Stimulated activated CD8-positive, alpha-beta memory T cell treated with anti-CD3 and anti-CD28 coated beads, Interleukin-2, amount 100 ng/mL, for 1 hour (primary cell): ENCODE measurements at places on chromosomes 1 and 21.
A peak's percentile ranks its signal among the peaks of the same experiment; 100 is the strongest.

DNA sequence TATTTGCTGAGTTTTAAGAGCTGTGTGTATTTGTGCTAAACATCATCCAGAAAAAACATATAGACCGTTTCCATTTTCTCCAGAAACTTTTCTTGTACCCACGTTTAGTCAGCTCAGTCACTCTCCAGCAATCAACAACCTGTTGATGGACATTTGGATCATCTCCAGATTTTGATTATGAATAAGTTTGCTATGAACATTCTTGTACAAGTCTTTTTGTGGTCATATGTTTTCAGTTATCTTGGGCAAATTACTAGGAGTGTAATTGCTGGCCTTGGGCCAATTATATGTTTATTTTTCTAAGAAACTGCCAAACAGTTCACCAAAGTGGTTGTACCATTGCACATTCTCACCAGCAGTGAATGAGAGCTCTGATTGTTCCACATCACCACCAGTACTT is 221.8 kb downstream of the CENPF start:
- no peak for DNase-seq

GRCh38 chr1:82015444-82015843 is 214.7 kb downstream of the ADGRL2 start:
- DNase-seq = no peak

DNA sequence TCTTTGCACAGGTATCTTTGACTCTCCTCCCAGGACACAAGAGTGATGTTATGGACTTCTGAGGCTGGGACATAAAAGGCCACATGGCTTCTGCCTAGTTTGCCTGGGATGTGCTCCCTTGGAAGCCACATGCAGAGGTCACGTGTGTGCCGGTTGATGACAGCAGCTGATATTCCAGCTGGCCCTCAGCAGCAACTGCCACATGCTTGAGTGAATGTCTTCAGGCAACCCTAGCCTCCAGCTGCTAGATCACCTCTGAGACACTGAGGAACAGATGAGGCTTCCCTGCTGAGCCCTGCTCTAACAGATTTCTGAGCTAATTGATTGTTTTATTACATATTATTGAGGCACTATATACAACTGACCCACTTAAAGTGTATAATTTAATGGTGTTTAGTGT is 11.6 kb upstream of the AKR7A3 start:
- no peak for DNase-seq

DNA sequence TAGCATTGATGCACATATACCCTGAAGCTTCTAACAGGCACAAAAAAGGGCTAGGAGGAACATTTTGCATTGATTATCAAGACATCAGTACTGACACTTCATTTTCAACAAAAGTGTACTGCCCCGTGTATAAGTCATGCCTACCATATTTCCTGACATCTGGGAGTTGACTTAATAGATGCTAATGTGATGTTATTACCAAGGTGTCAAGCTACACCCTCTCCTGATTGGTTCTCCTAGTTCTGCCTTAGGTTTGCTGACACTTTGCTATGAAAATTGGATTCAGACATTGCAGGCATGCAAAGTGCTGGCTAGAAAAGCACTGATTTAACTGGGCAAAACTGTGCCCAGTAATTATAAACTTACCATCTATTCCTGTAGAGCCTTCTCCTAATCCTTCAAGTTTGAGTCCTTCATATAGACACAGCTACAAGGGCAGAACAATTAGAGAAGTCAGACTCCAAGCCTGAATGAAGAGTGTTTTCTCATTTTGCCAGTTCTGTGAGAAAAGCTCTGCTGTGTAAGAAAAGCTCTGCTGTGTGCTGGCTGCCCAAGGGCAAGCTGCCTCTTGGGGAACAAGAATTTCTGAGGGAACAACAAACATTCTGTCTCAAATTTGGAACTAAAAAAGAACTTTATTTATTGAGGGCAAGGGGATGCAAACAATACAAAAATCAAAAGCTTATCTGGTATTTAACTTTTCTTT is 11.2 kb downstream of the S100A10 start:
- DNase-seq = no peak

DNA sequence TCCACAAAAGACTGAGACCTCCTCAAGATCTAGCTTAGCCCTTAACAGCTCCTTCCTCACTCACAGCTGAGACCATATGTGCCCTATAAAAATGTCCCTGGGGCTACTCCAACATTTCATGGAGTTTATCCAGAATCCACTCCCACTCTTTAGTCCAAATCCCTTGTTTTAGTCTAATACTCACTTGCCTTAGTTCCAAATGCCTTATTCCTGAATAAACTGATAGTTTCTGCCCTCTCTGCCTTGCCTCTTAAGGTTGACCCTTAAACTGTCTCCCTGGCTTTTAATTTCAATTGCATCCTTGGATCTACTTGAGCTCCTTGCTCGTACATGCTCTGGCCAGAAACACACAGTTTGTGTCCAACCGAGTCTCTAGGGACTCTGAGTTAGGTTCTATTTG is 47.3 kb upstream of the LYPLAL1 start:
- no peak for DNase-seq

DNA sequence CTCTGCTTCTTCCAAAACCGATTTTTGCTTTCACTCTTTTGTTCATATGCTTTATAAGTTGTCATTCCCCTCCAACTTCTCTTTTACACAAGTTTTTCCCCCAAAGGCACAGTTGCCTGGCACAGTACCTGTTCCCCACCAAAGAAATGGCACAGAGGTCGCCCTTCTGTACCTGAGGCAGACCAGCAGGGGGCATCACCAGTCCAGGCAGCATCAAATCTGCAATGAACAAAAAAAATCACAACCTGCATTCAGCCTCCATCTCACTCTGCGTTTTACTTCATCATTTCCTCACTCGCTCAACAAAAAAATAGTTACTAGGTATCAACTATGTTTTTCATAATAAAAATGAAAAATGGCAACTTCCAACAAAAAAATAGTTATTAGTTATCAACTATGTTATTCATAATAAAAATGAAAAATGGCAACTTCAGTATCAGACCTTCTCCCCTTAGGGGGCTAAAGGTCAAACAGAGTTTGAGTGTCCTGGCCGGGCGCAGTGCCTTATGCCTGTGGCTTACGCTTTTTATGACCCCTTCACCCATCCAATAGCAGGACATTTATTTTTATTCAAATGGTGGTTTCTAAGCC is 4.1 kb downstream of the EIF2D start:
- no peak for DNase-seq

- DNase-seq = no peak
These were observed 1.2 kb upstream of the MKNK1 start for GRCh38 chr1:46605232-46605631.

GRCh38 chr1:3651930-3652547 is at the start of gene TP73:
TP73 (plus strand) TSS chr1:3652516; CDS start chr1:3682366, 29,850 bp downstream.
- DNase-seq = no peak

- no peak for DNase-seq
These were observed 562.6 kb downstream of the PTPRU start for GRCh38 chr1:29798699-29799566.

- DNase-seq = no peak
These were observed 16.4 kb downstream of the EPHA2 start for GRCh38 chr1:16139473-16139962.

DNA sequence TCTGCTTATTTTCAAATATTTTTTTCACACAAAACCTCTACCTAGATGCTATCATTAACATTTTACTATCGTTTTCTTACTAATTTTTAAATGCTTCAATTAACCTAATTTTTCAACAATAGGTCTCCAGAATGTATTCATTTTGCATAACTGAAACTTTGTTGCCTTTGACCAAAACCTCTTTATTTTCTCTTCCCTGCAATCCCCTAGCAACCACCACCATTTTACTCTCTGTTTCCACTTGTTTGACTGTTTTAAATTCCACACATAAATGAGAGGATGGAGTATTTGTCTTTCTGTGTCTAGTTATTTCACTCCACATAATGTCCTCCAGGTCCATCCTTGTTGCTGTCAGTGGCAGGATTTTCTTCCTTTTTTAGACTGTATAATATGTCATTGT is 9.5 kb upstream of the F13B start:
- DNase-seq = no peak

GRCh38 chr1:6000444-6001288 is 8.4 kb upstream of the NPHP4 start:
- DNase-seq = no peak

DNA sequence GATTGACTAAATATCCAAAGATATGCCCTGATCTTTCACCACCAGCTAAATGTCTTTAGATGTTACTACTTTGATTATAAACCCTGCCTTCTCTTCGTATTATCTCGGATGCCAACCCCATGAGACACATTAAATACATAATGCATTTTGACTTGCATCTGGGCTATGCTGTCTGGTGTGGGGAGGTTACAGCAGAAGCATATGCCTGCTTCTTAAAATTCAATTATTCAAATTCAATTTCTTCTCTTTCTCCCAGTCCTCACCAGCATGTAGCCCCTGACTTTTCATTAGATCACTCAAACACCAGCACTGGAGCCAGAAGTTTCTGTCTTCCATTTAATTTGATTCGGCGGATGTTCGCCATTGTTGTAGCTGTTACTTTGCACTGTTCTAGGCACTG is 360.7 kb upstream of the CAMK1G start:
- DNase-seq = no peak

DNA sequence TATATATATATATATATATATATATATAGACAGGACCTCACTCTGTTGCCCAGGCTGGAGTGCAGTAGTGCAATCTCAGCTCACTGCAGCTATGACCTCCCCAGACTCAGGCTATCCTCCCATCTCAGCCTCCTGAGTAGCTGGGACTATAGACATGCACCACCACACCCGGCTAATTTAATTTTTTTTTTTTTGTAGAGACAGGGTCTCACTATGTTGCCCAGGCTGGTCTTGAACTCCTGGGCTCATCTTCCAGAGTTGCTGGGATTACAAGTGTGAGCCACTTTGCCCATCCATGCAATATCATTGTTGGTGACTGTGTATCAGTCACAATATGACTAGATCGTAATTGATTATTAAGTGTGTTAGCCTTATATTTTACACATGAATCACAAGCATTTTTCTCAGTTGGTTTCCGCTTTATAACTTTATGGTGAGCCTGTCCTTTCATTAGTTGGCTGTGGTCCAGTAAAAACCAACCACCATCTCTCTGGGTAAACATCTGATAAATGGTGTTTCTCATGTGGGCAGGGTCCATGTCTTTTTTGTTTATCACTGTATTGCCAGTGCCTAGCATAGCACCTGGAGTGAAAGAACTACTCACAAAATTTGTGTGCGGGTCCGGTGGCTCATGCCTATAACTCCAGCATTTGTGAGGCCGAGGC is 63.6 kb downstream of the MYOM3 start:
- DNase-seq = no peak

DNA sequence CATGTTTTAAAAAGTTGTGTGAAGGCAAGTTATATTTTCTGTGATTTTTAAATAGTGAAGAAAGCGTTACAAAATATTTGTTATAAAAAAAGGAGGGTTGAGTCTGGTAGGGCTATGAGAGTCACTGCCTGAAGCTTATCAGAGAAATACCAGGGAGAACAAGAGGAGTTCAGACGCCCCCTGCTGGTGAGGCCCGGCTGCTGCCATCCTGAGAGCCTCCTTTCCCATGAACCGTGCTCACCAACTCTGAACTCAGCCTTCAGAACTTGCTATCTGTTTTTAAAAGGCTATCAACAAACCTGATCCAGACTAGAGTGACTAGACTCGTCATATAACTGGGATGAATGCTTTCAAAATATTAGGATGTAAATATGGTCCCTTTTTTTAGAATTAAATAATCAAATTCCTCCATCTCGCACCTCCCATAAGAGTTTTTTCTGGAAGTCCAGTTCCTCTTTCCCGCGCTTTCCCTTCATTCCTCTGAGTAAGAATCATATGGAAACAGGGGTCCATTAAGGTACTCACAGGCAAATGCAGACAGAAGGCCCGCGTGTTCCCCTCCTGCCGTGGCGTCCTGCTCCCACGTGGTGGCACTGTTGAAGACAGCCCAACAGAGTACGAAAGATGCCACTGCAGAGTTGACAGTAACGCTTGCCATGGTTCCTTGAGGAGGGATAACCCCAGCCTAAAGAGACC is 26.2 kb upstream of the SPATA6 start:
- DNase-seq = peak; percentile 27

DNA sequence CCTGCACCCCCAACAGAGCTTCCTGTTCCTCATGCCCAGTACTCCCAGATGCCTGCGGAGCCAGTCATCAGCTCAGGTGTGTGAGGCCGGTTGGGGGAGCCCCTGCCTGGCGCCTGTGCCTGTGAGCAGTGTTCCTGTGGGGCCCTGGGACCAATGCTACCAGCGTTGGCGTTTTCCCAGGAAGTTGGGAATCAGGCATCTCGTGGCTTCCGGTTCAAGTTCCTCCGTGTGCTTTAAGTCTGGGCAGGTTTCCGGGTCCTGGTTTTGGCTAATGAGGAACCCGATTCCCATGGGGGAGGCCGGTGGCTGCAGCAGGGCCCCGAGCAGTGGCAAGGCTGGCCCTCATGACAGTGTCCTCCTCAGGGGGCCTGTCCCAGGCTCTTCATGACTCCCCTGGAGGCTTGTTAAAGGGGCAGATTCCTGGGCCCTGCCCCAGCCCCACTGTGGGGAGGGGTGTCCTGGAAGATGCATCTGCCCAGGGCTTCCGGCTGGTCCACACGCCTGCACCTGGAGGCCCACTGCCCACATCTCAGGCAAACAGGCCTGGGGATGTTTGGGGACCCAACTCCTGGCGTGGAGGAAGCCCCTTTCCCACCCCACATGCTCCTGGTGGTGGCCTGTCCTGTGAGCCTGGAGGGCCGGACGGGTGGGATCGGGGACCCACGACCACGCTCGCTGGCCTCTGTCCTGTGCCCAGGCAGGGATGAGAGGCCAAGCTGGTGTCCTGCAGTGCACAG is 26.2 kb downstream of the TP73 start:
- no peak for DNase-seq

- no peak for DNase-seq
These were observed 188.5 kb upstream of the CHRM3 start for GRCh38 chr1:239197871-239198270.

- DNase-seq = no peak
These were observed 253.2 kb downstream of the GRIK3 start for GRCh38 chr1:36781098-36781497.

GRCh38 chr1:2800664-2801045 is 838 bp downstream of the TTC34 start:
- DNase-seq = no peak

GRCh38 chr1:247849616-247850015 is 7.4 kb upstream of the TRIM58 start:
- DNase-seq = no peak

DNA sequence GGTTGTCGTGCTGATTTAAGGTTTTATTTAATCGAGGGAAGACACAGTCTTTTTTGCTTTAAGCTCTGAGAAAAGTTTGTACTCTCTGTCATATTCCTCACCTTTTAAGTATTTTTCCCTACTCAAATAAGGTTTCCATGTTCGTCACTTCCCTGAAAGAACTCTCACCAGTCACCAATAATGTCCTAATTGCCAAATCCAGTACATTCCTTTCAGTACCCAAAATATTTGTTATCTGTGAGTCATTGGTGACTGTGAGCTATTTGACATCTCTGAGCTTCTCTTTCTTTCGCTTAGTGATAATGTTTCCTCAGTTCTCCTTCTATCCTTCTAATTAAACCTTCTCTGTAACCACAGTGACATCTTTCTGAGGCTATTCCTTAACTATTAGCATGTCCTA is 874.2 kb upstream of the ADGRL2 start:
- DNase-seq = no peak

DNA sequence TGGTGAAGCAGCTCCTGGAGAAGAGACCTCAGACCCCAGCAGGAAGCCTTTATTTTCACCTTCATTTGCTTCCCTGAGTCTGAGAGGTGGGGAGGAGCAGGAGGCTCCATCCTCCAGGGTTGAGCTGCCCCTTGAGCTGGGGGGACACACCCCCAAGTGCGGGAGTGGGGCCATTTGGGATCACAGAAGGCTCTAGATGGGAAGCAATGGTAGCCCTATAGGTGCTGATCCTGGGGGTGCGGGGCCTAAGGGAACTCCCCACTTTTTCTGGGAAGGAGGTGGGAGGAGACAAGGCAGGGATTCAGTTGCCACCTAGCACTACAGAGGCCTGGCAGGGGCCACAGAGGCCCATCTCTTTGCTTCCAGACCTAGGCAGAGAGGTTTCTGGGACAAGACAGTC is 247.9 kb upstream of the CSF3R start:
- no peak for DNase-seq
